GOT3 (cell line): ENCODE measurements at places on chromosomes 13 and 19.

- no peak for DNase-seq
These were observed 338.5 kb downstream of the ZNF536 start for GRCh38 chr19:30710721-30711120.

GRCh38 chr13:18952225-18953016 is 229.2 kb downstream of the TUBA3C start:
- DNase-seq = no peak

DNA sequence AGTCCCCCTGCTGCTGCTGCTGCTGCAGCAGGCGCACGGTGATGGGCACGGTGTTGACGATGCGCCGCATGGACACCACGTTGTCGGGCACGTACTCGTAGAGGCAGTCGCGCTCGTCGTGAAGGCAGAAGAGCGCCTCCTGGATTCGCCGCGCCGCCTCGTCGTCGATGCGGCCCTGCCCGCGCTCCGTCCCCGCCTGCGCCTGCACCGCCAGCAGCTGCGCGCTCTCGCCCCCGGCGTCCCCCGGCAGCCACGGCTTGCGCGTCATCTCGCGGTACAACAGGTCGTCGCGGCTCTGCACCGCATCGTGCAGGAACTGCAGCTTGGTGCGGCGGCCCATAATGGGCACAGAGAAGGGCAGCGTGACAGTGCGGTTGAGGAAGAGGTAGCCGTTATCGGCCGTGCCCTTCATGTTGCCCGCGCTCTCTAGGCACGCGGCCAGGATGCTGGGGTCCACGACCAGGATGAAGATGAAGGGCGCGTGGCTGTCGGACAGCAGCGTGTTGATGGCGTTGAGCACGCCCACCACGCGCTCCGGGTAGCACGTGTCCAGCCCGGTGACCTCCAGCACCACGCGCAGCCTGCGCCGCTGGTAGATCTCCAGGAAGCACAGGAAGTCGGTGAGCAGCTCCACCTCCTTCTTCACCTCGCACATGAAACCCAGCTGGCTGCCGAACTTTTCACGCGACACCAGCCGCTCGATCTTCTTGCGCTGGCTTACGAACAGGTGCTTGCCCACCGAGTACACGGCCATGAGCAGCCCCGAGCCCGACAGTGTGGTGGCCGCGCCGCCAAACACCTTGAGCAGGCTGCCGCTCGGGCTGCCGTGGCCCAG is 8.1 kb downstream of the NKPD1 start:
- no peak for DNase-seq

- no peak for DNase-seq
These were observed 1379.5 kb upstream of the PCDH9 start for GRCh38 chr13:68609661-68610060.
